Astrocyte of the hippocampus (primary cell): ENCODE measurements at places on chromosomes 7 and 10.

DNA sequence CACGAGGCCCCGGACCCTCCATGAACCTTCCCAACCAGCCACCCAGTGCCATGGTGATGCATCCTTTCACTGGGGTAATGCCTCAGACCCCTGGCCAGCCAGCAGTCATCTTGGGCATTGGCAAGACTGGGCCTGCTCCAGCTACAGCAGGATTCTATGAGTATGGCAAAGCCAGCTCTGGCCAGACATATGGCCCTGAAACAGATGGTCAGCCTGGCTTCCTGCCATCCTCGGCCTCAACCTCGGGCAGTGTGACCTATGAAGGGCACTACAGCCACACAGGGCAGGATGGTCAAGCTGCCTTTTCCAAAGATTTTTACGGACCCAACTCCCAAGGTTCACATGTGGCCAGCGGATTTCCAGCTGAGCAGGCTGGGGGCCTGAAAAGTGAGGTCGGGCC, 90.6 kb upstream of the PDCD4 start:
- no peak for DNase-seq

DNA sequence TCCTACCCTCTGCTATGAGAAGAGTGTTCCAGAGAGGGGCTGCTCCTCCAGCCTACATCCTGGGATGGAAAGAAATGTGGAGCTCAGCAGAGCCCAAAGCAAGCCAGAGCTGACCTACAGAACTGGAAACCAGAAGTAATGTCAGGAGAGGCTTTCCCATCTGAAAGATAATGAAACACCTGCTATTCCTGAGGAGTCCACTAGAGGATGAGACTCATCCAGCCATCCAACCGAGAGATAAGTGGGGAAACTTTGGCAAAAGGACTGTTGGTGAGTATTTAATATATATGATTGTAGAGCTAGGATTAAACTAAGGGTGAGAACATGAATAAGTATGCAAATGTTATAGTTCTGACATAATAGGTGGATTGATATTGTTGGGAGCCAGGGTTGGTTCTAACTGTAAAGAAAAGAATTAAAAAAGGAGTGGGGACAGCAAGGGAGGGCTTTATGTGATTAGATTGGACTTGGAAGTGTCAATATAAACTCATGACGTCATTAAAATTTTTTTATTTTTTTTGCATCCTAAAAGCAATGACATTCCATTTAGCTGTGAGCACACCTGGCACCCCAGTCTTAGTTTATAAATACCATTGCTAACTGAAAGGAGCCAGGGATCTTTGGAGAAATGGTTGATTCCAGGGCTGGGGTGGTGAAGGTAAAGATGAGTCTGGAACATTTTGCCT, 312.8 kb upstream of the NFE2L3 start:
- DNase-seq = no peak

DNA sequence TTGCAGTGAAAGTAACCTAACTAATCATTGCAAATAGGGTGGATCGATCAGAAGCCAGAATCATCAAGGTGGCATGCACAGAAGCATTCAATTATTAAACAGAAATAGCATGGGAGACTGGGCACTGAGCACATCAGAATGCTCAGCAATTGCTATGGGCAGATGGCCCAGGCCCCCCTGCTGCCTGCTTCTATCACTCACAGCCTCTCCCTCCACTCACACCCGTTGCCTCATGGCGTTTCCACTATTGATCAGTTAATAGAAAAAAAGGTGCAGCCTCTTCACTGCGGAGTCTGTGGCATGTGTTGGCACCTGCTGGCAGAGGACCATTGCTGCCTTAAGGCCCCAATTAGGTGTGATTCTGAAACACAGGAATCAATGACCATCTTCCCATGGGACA, 11.2 kb upstream of the HTR5A start:
- no peak for DNase-seq

DNA sequence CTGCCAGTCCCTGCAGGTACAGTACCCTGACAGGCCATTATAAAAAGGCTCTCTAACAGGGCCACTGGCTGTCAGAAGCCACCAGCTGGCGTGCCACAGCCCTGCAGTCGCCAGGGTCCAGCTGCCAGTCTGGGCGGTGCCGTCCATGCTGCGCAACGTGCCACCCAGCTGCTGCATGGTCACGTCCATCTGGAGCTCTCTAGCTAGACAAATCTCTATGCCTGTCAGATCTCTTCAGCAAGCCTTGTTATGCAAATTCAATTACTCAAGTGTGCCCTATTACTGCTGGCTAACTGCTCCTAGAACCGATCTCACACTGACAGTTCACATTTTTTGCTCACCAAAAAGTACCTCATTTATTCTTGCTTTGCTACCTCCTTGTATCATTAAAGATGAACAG, 75.9 kb downstream of the HIBADH start:
- DNase-seq = peak; percentile 35

DNA sequence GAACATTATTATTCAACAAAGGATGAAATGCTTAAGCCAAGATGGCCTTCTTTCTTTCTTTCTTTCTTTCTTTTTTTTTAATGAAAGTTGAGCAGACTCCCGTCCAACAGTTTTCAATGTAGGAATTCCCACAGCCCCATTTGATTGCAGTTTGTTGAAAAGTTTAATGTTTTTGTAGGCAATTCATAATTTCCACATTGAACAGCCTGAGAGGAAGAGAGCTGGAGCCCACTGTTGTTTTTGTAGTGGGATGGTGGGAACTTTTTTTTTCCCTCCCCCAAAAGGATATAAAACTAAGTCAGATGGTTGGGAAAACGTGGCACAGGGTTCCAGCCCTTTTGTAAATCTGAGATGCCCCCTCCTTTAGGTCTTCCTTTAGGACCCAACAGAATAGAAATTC, 86.6 kb downstream of the TCF7L2 start:
- no peak for DNase-seq

DNA sequence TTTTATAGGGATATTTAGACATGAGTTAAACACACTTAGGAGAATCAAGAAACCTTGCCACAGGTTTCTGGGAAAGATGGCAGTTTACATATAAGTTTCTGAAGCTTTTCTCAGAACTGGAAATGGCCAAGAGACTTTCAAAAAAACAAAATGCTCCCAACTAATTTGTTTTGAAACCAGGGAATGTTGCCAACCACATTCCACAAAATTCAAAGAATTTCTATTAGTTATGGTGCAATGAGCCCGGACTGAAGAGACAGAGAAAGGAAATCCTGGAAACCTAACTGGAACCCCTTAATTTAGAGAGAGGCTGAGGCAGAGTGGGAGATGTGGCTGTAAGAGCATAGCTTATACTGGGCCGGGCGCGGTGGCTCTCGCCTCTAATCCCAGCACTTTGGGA, 128.5 kb downstream of the PTEN start:
- DNase-seq = peak; percentile 69

DNA sequence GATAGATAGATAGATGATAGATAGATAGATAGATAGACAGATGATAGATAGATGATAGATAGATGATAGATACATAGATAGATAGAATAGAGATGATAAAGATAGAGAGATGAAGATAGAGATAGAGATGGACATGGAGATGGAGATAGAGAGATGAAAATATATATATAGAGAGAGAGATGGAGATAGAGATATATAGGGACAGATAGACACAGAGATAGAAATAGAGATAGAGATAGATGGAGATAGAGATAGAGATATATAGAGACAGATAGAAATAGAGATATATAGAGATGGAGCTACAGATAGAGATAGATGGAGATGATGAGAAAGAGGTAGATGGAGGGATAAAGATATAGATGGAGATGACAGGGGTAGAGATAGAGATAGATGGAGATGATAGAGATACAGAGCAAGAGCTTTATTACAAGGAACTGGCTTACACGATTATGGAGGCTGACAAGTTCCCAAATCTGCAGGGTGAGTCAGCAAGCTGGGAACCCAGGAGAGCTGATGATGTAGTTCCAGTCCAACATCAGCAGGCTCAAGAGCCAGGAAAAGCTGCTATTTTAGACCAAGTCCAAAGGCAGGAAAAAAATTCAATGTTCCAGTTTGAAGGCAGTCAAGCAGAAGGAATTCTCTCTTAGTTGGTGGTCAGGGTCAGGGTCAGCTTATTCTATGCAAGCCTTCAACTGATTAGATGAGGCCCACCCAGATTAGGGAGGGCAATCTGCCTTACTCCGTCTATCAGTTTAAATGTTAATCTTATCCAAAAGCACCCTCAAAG, 37.1 kb downstream of the CAV1 start:
- no peak for DNase-seq

- no peak for DNase-seq
These were observed 111.7 kb upstream of the ZNF804B start for GRCh38 chr7:88647825-88648224.

DNA sequence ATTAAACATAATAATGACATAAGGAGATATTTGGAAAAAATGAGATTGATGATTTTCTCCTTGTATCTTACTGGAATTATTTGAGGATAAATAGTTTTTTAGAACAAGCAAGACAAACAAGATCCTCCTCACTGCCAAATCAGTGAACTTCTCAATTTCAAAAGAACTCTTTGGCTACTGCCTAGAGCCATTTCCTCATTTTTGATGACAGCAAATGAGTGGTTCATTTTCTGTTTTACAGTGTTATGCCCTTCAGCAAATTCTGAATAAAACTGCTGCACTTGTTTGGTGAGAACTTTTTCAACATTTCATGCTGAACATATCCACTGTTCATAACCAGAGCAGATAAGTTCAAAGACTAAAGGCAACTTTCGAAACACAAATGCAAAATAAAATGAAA, 42.5 kb upstream of the AHR start:
- DNase-seq = no peak

DNA sequence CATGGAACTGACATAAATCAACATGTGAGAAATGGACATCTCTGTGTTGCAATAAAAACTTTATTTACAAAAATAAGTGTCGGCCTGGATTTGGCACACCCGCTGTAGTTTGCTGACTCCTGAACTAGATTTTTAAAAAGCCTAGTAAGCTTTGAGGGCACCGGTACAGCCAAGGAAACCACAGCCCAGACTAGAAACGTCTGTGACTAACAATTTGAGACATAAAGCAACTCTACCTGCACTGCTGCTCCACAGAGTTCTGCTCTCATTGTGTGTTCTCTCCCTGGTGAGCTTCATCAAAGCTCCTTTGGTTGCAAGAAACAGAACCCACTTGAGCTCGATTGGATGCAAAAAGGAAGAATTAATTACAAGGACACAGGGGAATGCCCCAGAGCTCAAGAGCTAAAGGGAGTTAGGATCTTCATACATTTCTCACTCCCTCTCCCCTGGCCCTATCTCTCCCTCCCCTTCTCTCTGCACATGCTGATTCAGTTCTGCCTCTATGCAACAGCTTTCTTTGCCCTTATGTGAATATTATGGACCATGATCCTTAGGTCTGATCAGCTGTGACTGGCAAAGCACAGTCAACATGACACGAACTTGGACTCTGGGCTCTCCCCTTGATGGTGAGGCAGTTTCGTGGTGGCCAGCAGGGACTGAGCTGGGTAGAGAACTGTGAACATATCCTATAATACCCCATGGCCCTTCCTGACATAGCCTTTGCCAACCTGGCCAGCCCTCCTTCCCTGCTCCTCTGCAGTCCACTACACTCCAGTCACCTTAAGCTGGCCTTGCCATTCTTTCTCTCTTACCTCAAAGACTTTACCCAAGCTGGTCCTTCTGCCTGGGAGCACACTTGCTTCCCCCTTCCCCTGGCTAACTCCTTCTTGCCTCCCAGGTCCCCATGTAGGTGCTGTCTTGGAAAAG, 77.5 kb upstream of the YAE1 start:
- DNase-seq = no peak

DNA sequence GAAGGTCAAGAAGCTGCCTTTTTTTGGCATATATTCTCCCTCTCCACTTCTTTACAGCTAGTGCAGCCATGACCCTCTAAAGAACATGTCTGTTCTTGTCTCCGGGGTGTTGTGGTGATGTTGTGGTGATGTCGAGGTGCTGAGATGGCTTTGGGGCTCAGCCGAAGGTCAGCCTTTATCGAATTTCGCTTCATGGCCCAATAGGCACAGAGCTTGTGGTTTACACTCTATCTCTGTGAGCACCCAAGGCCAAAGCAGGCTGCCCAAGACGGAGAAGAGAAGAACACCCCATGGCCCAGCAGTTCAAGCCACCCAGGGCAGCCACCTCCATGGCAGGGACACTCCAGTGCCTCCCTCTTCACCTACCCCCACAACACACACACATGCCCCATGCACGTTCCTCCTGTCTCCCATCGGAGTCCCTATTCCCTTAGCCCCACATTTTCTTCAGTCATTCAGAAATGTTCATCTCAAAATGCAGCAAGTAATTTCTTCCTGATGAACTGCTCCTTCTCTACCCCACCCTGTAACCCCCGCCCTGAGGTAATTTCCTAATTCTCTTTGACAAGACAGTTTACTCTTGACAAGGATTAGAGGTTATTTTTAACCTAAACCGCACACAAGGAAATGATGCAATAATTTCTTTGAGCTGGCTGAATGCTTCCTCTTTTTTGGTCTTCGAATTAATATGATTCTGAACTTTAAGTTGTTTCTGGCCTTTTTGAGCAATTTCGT, 18.6 kb upstream of the ADRB1 start:
- DNase-seq = no peak

GRCh38 chr7:109986701-109987100, 1104.2 kb upstream of the LRRN3 start:
- DNase-seq = peak; percentile 4

- peak; percentile 30 for DNase-seq
These were observed 30.1 kb upstream of the KCNMA1 start for GRCh38 chr10:77667426-77668324.

GRCh38 chr7:11969643-11970042, 137.6 kb upstream of the THSD7A start:
- DNase-seq = no peak

DNA sequence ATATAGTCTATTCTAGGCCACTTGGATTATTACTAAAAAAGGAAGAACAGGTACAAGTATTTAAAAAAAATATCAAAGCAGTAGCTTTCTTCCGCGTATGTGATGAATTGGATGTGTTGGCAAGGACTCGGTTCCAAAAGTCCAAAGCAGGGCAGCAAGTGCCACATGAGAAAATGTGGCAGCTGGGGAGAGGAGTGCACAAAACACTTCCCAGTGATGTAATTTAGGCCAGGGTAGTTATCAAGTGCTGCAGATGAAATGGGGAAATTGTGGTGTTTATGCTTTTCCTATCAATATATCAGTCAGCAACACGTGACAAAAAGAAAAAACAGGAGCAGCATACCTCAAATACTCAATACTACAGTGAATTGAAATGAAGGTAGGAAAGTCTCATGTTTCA, 7.0 kb downstream of the RHOBTB1 start:
- no peak for DNase-seq

DNA sequence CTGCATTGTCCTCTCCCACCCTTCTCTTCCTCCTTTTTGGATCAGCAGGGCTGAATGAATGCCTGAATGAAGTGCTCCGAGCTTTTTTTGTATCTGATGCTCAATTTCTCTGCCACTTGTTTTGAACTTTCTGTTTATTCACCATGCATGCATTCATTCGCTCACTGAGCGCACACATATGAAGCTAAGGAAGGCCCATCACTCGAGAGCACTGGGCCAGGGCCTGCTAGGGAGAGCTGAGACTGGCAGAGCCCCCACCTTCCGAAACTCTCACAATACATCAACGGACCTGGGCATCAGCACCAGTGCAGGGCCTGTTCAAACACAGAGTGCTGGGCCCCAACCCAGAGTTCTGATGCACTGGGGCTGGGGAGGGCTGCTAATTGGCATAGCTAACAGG, 45.7 kb downstream of the RPS24 start:
- DNase-seq = no peak
